ENCODE measurements at places on chromosomes 7 and 10.

DNA sequence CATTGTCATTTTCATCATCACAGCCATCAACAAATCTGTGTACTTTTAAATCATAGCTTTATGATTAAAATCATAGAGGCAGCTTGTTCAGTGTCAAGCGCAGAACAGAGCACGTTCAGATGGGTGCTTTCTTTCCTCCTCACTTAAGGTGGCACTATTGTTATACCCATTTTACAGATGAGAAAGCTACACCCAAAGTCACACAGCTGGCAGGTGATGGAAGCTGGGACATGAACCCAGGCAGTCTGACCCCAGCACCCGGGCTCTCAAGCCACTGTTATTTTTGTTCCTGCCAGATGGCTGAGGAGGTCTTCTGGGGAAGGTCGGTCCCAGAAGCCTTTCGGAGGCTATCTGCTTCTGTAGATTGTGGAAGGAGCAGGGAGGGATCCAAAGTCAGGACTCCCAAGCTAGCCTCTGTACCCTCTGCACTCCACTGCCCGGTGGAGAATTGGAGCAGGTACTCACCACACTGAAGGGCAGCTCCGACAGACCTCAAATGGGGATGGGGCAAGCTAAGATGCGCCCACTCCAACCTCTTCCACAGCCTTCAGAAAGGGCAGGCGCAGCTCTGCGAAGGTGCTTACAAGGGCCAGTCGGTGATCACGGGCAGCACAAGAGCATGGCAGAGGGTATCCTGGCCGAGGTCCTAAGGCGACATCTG is 610 bp downstream of the AVPI1 start:
- DNase-seq, result no peak

DNA sequence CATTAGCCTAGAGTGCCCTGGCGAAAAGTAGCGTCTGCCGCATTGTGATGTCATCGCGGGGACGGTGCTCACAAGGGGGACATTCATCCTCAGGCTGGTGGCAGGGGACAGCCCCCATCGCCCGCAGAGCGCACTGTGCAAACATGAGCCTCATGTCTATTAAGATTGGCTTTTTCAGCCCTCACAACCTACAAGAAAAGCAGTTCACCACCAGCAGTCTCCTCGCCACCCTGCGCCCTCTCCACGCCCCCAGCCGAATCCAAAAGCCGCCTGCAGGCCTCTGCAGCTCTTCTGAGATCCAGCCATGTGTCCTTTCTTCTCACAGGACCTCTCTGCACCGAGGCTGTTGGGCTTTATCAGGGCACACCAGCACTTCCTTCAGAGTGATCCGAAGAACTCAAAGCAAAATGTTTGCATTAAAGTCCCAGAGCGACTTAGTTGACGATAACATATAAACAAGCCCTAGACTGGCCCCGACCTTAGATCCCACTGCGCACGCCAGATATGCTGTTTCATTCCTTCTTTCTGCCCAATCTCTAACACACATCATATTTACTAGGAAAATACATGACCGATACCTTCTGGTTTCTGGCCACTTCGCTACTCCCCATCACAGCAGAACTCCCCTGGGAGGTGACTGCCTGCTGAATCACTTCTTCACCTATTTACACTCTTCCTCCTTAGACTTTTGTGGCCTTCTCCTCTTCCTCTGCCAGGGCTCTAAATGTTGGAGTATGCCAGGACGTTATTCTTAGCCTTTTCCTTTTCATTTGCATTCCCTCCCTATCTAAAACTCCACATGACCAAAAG is 206.0 kb upstream of the SH2B2 start:
- DNase-seq, result no peak

GRCh38 chr7:30526163-30526562 is 21.5 kb upstream of the GGCT start:
- no peak for DNase-seq

- DNase-seq, result no peak
These were observed 34.5 kb downstream of the LHPP start for GRCh38 chr10:124496150-124496549.

DNA sequence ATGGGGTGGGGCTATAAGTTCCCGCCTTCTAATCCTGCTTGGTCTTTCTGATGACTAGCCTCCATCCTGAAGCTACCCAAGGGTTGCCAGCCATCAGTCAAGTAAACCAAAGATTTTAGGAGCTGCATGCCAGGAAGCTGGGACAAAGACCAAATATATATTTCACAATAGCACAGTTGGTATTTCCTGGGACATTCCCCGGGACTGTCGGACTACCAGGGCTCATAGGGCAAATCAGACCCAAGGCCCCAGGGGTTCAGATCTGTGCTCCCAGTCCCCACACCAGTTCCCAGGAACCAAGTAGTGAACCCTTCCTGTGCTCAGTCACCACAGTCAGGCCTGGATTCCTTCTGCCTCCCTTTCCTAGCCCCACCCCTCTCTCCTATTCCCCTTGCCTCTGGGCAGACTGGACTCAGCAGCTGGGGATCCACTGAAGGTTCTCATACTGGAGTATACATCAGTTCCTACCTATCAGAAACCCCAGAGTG is 5.7 kb upstream of the CXCL12 start:
- no peak for DNase-seq

All from WERI-Rb-1 (cell line).